ENCODE measurements at places on chromosomes 2 and 18.

GRCh38 chr2:240573071-240573515, 4.8 kb downstream of the RNPEPL1 start:
- no peak for DNase-seq

DNA sequence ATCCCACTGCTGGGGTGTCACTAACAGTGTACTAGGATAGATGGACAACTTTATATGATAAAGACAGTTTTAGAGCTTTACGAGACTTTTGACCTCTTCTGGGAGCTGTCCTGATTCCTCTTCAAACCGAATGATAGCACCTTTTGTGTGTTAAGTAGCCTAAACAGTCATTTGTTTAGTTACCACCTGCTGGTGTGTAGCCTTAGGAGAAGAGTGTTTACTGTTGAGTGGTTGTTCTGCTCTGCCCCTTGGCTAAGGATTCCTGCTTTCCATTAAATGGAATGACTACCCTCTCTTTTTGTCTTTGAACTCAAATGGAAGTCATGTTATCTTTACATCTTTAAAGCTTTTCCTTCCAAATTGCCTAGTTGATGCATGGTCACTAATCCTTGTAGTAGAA, 28.0 kb upstream of the MGAT5 start:
- no peak for DNase-seq

- DNase-seq, result no peak
Measured at GRCh38 chr18:64179556-64180080, 30.7 kb upstream of the LINC00305 start.

GRCh38 chr2:137333386-137334165, 568.2 kb downstream of the THSD7B start:
- no peak for DNase-seq

GRCh38 chr2:189676471-189676870, 2.0 kb downstream of the ANKAR start:
- no peak for DNase-seq

GRCh38 chr2:162126111-162126519, 25.9 kb downstream of the GCG start:
- DNase-seq, result no peak

GRCh38 chr2:241064008-241064801, 37.9 kb downstream of the MTERF4 start:
- no peak for DNase-seq

- DNase-seq, result peak; percentile 13
Measured at GRCh38 chr2:214810671-214811070, 1.2 kb upstream of the BARD1 start.

DNA sequence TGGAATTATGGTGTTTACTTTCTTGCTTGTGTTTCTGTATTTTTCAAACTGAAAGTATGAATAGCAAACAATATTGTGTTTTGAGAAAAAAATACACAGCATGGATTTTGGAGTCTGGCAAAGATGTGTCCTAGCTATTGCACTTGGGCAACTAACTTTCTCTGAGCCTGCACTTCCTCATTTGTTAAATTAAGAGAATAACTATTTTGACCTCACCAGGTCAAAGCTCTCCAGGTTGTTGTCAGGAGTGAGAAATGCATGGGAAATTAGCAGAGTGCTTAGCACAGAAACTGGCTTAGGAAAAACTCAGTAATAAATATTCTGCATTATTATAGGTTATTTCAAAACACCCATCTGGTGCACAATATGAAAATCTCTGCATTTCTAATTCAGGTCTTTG, 28.2 kb downstream of the LYPD1 start:
- DNase-seq, result no peak

DNA sequence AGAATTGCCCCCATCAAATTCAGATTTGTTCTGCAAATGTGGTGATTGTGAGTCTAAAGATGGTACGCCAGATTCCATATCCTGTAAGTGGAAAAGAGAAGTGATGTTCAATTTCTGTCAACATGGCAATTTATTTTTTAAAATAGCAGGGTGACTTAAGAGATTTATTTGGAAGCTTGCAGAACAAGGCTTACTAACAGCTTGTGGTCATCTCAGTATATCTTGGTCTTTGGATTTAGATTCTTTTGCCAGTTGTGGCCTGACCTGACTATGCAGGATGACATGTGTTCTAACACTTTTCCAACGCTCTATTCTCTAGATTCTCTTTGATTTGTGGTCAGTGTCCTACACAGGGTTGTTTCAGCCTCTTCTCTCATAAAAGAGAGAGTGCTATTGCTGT, 74.4 kb downstream of the MAP3K20 start:
- peak; percentile 57 for DNase-seq

DNA sequence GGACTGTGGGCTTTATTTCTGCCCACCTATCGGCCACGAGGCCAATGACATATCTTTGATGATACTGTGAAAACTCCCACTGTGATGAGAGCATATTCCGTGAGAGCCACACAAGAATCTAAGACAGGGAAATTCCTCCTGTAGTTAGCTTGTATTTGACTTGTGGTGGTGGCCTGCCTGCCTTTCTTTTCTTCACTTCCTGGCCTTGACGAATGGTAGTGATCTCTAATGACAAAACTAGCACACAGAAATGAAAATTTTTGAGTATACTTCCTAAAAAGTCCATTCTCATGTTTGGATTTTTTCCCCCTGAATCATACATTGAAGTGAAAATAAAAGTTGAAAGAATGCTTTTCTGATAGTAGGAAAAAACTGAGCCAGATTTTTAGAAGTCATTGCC, 94.4 kb downstream of the MGAT5 start:
- no peak for DNase-seq

GRCh38 chr2:75705921-75706320, 4.8 kb downstream of the GCFC2 start:
- DNase-seq, result no peak

DNA sequence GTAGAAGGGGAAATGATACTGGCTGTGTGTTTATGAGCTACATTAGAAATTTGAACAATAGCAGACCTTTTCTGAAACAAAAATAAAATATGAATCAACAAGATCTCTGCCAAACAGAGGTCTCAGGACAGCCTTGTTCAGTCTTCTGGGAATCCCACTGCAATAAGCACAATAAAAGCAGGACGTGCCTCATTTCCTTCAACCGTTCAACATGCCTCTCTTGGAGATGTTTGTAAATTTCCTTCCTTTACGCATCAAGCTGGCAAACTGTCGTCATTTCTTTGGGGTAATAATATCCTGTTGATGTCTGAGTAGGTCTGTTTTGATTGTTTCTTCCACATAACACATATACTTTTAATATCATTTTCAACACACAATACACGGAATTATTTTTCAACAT, 77.2 kb downstream of the TCF4 start:
- DNase-seq, result no peak

DNA sequence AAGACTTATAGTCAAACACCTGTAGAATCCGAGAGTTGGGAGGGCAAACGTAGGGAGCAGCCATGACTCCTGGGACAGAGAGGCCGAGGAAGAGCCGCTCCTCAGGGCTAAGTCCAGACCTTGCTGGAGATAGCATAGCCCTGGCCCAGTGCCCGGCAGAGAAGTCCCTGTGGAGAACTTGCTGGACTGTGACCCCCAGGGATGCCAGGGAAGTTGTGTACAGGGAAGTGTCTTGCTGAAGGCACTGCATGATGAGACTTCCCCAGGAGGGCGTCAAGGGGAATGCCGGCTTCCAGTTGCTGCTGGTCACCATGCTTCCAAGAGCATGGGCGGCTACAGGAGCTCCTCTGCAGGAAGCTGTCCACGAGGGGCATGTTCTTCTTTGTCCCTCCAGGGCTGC, 8.6 kb upstream of the CNDP1 start:
- no peak for DNase-seq

GRCh38 chr18:70672581-70672980, 383.7 kb downstream of the SOCS6 start:
- no peak for DNase-seq

- no peak for DNase-seq
Measured at GRCh38 chr2:182628916-182629315, 87.1 kb upstream of the DNAJC10 start.

DNA sequence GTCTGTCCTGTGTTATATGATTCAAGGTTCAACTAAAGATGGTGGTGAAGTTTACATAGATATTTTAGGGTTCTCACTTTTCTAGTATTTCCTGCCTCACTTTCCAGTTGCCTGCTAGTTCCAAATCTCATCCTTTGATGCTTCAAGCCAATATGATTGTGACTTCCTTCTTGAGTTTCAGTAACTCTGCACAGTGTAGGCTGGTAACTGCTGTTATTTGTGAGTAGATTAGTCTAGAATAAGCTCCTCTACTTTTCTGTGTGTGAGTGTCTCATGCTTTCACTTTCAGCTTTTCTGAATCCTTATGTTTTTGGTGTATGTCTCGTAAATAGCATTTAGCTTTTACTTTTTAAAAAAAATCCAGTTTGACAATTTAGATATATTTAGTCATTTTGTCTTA, 42.6 kb downstream of the GALNT1 start:
- DNase-seq, result no peak

GRCh38 chr18:55321265-55322177, 266.5 kb downstream of the TCF4 start:
- DNase-seq, result peak; percentile 96

GRCh38 chr2:236685361-236685760, 115.7 kb downstream of the ACKR3 start:
- no peak for DNase-seq

- DNase-seq, result no peak
Measured at GRCh38 chr2:39470580-39470979, 33.5 kb upstream of the MAP4K3 start.

DNA sequence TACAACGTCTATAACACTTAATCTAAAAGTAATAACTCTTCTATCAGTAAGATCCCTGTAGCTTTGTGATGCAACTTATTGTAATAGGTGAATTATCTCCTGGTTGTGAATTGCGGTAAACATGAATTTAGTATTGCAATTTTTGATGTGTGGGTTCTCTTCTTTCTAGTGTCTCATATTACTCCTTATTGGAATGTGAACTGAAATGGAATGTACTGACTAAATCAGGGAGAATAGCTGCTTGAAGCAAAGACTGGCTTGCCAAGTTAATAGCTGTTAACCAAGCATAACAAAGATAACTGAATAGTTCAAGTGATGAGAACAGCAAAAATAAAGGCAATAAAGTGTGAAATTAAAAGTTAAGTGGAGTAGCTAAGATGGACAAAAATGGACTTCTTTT, 60.5 kb upstream of the TFPI start:
- peak; percentile 37 for DNase-seq

GRCh38 chr2:170975943-170976270, 46.9 kb downstream of the GORASP2 start:
- no peak for DNase-seq

GRCh38 chr2:40513201-40513600, 61.3 kb upstream of the SLC8A1 start:
- DNase-seq, result no peak

DNA sequence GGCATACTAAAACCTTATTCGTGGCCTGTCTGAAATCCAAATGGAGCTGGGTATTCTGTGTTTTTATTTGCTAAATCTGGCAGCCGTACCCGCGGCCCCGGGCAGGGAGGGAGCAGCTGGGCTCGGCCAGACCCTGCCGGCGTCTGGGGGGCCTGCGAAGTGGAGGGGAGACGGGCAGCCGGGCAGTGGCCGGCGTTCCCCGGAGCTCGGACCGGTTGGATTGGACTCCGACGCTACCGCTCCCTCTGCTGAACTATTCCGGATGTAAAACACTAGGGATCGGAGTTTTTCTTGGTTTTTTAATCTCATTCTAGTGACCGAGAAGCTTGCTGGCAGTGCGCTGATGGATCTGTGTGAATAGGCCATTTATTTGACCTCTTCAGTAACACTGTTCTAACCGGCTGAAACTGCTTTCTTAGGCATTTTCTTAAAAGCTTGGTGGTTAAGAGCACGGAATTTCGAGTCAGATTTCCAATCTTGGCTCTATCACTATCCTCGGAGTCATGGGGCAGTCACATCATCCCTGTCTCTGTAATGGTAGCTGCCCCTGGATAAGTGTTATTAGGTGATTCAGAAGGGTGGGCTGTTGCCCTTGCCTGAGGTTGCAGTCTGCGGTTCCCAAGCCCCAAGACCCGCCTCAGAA, 694 bp downstream of the UNC50 start:
- DNase-seq, result peak; percentile 62

DNA sequence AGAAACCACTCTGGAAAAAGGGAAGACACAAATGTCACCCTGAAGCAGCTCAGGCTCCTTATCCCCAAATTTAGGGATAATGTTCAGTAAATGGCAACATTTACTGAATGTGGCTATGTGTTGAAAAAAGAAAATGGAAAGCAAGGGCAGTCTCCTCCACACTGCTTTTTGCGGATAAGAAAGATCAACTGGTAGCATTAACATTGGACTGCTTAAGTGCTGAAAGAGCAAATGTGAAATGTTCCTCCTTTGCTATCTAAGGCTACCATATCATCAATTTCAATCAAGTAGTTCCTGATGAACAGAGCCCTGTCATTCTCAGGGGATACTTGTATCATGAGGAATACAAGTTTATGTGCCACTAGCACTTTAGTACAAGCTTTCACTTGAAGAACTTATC, 12.5 kb downstream of the FBXO11 start:
- no peak for DNase-seq

GRCh38 chr2:38578832-38579231, 23.9 kb downstream of the HNRNPLL start:
- no peak for DNase-seq

DNA sequence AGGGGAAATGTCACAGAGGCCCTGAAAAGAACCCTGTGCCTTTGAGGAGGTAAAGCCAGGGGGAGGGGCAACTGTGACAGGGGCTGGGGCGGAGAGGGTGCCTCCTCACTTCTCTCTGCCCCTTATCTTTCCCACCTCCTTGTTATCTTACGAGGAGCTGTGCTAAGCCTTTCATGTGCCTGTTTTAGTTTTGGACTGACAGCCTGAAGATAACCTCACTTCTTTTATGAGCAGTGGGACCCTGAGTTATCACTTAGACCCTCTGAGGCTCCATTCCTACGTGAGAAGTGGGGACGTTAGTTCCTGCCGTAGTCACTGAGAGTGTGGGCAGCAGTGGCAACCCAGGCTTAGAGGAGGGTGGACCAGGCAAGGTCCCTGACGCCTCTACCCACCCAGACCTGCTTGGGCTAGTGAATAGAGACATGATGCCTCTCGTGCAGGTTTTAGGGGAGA, 39.5 kb upstream of the LBH start:
- peak; percentile 78 for DNase-seq

DNA sequence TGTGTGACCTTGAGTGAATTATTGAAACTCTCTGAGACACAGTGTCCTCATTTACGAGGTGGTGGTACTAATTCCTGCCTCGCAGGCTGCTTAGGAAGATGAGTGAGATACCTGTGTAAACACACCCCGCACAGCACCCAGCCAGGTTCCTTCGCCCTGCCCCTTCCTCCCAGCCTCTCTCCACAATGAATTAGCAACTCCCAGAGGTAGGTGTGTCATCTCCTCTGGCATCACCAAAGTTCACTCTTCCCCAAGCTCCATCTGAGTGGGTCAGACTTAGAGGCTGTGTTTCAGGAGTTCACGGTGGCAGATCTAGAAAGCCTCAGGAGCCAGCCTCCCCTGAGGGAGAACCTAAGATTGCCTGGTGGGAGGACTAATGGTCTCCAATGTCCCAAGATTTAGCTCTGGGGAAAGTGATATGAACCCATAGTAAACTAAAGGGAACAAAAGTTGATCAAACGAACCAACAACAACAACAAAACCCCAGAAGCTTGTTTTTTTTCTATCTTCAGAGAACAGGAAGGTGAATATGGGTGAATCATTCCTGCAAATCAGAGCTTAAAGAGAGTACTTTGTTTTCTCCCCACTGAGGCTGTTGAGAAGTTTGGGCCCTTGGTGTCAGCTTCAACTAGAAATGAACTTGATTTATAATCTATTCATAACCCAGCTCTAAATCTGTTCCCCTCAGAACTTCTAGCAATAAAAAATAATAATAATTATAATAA, 44.4 kb upstream of the NRP2 start:
- no peak for DNase-seq
